Cardiac fibroblast (primary cell): ENCODE measurements at places on chromosomes 16 and 17.

DNA sequence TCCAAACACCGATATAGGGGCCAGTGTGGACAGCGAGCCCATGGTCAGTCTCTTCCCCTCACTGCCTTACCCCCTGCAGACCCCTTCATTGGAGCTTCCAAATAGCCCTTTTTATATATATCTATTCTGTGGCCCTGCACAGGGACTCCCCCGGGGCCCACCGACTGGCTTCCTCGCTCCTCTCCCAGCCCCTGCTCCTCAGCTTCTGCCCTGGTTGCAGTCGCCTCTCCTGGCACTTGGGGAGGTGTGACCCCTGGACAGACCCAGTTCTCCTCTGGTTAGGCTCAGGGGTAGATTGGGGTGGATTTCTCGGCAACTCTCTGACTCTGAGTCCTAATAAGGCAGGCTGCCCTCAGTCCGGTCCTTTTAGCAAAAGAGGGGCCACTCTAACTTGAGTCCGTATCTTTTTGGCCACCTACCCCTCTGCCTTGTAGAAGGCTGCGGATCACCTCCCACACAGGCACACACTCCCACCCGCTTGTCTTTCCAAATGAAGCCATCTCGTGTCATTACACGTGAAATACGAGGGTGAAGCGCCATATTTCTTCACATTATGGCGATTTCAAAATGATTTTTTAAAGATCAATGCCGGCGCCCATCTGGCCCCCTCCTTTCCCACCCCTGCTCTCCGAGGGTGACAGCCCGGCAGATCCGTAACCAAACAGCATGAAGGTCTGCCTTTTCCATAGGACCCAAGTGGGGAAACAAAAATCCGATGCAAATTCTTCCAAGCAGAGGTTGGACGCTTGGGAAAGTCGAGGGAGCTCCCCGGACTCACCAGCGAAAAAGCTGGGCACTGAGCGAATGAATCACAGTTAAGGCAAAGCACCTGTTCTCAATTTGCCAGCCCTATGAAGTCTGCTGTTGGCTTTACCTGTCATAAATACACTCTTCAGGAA, 1.7 kb upstream of the HOXB9 start:
- DNase-seq = no peak

GRCh38 chr16:74867281-74867849, 92.7 kb upstream of the FA2H start:
- DNase-seq = no peak

- DNase-seq = no peak
These were observed 3.2 kb upstream of the PER1 start for GRCh38 chr17:8155231-8155995.

- peak; percentile 34 for DNase-seq
These were observed at the start of gene RHBDL1 for GRCh38 chr16:674968-675883. Gene RHBDL1, plus strand, starts transcription at chr16:675671. Its CDS starts 120 bp downstream, at chr16:675791.

DNA sequence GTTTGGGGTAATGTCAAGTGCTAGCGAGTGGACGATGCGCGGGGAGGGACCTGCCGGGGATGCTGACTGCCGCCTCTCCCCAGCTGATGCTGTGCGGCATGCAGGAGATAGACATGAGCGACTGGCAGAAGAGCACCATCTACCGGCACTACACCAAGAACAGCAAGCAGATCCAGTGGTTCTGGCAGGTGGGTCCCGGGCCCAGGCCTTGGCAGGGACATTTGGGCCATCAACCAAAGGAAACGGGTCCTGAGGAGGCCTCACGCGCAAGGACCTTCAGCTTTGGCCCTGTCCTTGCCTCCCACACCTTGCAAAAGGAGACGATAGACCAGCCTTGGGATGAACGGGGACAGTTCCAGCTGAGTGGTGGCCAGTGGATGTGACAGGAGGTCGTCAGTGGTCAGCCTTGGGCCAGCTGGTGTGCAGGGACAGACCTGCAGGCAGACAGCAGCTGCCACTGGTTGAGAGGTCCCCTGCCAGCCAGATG, 13.6 kb upstream of the CLEC18A start:
- no peak for DNase-seq

- DNase-seq = no peak
These were observed 73.9 kb downstream of the CEP95 start for GRCh38 chr17:64580384-64581315.
